ENCODE measurements at places on chromosomes 6 and 20.

DNA sequence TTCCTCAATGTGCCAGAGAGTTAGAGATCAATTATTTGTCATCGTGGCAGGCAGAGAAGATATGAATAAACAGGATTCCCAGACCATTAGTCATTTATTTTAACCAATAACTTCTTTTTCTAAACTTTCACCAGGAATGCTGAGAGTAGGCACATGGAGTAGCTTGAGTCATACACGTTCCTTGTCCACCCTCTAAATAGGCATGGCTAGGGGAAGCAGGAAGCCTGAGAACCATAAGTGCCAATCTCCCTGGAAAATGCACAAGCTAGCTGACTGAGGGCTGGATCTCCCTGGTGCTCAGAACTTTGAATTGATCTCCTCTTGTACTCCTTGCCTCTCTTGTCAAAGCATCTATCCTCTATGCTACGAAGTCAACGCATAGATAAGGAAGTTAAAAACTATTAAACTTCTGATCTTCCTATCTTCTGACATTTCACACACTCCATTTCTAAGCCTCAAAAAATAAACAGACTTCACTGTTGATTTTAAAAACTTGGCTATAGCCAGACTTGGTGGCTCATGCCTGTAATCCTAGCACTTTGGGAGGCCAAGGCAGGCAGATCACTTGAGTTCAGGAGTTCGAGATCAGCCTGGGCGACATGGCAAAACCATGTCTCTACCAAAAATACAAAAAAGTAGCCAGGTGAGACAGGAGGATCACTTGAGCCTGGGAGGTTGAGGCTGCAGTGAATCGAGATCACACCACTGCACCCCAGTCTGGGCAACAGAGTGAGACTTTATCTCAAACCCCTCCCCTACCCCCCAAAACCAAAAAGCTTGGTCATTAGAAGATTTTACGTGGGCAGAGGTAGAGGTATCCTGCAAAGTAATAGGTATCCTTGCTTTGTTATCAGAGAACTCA, 11.8 kb downstream of the ADTRP start:
- DNase-seq = no peak

DNA sequence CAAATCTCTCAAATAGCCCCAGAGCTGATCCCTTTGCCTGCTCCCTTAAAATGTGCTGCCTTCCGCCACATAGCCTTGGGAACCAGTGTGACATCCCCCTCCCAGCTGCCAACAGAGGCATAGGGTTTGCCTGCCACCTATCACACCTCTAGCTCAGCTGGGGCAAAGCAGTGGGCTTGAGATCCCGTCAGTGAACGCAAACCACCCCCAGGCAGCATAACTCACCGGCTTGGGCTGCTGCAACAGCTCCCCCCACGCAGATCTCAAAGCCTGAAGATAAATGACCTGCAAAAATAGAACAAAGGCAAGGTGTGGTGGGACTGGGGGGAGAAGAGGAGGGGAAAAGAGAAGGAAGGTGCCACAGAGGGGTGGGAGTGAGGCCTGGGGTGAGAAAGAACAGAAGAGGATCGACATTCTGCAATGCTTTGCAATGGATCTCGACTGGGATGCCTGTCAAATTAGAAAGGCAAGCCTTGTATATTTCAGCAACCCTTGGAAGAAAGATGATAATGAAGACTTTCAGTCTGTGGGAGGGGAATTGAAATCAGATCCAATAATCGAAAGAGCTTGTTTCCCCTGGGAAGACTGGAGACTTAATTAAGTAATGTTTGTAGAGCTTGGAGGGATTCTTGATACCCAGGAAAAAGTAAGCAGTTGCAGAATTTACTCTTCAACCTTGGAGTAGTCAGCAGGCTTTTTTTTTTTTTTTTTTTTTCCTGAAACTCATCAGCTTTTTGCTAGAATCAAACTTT, 1.3 kb downstream of the PDYN start:
- DNase-seq = no peak

DNA sequence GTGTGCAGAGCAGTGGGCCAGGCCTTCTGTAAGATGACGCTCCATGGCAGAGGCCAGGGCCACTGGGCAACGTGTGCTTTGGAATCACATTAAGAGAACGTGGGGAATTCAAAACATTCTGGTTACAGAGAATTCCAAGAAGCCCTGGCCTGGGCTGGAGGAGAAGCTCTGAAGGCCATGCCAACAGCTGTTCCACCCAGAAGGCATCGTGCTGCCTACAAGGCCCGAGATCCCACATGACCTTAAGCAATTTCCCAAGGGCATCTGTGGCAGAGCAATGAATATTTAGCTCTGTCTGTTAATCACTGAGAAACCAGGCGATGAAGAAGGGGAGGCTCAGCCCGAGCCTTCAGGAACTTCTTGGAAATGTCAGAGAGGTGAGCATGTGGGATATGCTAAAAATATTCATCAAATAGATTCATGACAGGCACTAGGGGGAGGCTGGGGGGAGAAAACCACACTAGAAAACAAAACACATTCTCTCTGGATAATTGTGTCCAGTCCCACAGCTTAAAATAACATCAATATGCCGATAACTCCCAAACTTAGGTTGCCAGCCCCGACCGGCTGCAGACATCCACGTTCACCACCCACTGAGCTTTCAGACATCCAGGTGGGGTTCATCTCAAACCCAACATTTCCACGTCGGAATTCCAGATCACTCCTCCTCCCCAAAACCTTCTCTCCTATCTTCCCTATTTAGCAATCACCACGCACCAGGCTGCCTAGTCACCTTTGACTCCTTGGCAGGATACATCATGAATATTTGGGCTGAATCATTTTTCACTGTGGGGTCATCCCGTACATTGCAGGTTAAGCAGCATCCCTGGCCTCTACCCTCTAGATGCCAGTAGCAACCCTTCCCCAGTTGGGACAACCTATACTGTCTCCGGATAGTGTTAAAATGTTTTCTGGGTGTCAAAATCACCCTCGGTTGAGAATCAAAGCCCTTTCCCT, 6.6 kb downstream of the SULF2 start:
- no peak for DNase-seq

DNA sequence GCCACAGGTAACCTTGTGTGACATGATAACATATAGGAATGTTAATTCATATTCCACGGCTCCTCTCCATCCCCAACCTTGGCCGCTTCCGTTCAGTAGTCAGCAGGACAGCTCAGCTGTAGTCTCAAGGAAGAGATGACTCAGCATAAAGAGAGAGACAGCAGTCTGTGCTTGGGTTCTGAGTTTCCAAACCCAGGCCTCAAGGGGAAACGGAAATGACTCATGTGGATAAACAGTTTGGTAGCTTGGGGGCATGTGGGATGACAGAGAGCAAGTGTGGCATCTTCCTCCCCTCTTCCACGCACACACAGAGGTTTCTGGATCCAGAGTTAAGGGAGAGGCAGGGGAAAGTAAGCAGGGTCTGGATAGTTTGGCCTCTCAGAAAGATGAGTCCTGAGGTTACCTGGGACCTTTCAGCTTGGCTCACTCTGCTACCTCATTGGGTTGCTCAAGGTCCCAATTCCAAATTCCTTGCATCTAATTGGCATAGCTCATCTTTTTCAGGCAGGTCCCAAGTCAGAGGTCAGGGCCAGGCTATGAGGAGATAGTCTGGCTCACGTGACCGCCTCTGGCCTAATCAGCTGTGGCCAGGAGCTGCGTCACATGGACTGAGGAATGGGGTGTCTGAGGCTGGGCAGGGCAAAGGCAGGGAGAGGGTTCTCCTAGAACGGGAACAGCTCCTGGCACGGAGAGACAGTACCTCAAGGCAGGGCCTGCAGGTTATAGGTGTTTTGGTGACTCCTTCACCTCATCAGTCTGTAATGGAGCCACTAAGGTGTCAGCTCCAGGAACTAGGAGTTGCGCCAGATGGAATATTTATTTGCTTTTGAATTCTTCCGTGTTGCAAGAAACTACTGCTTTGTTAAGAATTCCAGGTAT, 36.5 kb upstream of the MLN start:
- no peak for DNase-seq

GRCh38 chr6:156820089-156820798, 43.1 kb downstream of the ARID1B start:
- no peak for DNase-seq

DNA sequence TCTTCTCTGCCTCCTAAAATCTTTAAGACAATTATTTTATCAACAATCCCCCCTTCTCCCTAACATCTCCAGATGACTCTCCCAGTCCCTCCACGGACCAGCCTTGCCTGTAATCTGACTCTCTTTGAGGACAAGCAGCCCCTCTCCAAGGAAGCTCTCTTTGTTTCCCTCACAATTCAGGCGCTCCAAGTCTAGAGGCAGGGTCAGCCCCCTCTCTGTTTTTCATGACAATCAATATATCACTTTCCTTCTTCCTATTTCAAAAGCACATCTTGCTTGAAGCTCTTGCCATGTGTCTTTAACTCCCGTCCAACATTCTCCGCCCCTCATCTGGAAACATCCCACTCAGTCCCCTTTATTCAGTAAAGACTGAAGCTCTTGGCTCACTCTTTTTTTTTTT, 393.4 kb upstream of the SULF2 start:
- no peak for DNase-seq

DNA sequence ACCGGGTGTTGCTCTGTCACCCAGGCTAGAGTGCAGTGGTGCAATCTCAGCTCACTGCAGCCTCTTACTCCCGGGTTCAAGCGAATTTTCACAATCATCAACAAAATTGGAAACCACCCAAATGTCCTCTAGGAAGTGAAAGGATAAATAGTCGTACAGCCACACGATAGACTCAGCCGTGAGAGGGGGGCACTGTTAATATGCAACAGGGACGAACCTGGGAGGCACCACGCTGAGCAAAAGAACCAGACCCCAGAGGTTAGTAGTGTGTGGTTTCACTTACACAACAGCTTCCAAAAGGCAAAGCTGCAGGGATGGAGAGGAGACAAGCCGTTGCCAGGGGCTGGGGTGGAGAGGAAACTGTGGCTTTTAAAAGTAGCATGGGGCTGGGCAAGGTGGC, 30.1 kb upstream of the NTSR1 start:
- no peak for DNase-seq

DNA sequence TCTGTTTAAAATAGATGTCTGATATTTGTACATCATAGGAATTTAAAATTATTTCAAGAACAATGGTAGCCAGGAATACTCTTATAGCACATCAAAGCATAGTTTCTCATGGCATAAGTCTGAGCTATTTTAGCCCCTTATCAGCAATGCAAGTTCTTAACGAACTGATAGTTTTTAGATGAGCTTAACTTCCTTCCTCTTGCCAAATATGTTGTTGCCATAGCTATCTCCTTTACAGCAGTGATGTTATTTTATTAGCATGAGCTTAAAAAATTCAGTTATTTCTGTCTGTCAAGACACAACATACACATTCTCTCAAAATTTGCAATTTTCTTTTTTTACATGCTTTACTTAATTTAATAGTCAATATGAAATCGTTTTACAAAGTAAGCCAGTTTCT, 867.2 kb downstream of the PHF3 start:
- no peak for DNase-seq
